A549 treated with CORT108297 at 1 μM for 4 hours (cell line): ENCODE measurements at places on chromosomes 12 and 14. TPM values are rescaled to one million over a fixed set of nuclear protein-coding genes. Genes with fewer than 3 reads are reported as not detected.

Gene P3H3
- 21.7 to 32.2 TPM (median 30.7 TPM) in 5 replicates for total RNA-seq

Gene ENDOU
- total RNA-seq: not detected in 5 replicates

Gene KLRC1
- not detected in 5 replicates for total RNA-seq

Gene SLC41A2
- 21.6 to 25.4 TPM (median 22.3 TPM) in 5 replicates for total RNA-seq

Gene KRT82
- not detected in 5 replicates for total RNA-seq

Gene C12orf56
- 0.03 to 0.15 TPM (median 0.04 TPM) in 4 of 5 replicates, not detected in the other for total RNA-seq

Gene CCDC196
- not detected in 5 replicates for total RNA-seq

Gene LPAR5
- total RNA-seq: 0.45 to 0.81 TPM (median 0.70 TPM) in 5 replicates

Gene SLC2A3
- 2.5 to 3.6 TPM (median 3.1 TPM) in 5 replicates for total RNA-seq

Gene TMCC3
- total RNA-seq: 0.90 to 1.6 TPM (median 1.2 TPM) in 5 replicates

Gene NEUROD4
- 0.02 TPM in 1 of 5 replicates, not detected in the others for total RNA-seq

Gene KIF5A
- total RNA-seq: 0.10 to 0.36 TPM (median 0.24 TPM) in 5 replicates
